ENCODE measurements at places on chromosomes 2 and 18.

DNA sequence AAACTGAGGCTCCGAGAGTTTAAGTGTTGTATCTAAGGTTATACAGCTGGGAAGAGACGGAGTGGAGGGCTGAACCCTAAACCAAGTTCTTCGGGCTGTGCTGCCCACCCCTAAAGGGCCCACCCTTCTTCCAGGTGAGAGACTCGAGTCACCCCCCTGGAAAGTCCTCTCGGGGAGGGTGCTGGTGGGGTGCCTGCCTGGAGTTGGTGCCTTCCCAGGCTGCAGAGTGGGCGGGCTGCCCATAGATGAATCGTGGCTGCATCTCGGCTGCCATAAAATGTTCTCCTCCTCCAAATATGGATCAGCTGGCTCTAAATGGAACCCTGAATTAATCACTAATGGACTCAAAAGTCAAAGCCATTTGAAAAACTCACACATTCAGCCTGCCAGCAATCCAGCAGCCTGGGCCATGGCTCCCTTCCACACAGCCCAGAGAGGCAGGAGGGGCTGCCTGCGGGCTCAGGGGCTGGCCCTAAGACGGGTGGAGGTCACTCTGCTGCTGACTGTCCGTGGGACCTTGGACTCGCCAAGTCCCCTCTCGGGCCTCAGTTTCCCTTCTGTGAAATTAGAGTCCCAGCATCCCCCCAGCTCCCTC lies 7.7 kb downstream of the CIB4 start:
- DNase-seq, result no peak

- no peak for DNase-seq
These were observed 46.5 kb upstream of the EPG5 start for GRCh38 chr18:46013484-46014189.

DNA sequence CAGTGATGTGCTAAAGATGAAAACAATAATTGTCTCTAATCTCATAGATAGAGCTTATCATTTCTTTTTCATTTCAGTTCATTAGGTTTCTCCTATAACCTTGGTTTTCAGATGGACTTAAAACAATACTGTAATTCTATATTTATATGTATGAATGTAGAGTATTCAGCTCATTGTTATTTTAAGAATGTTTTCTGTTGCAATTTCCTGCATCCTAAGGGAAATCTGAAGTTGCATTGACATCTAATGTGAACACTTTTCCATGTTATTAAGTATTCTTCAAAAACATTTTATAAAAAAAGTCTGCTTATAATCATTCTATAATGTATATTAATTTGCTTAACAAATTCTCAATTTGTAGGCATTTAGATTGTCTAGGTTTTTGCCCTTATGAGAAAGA lies 288.9 kb downstream of the XIRP2 start:
- no peak for DNase-seq

- DNase-seq, result no peak
These were observed 8.2 kb downstream of the WDFY1 start for GRCh38 chr2:223936862-223937326.

DNA sequence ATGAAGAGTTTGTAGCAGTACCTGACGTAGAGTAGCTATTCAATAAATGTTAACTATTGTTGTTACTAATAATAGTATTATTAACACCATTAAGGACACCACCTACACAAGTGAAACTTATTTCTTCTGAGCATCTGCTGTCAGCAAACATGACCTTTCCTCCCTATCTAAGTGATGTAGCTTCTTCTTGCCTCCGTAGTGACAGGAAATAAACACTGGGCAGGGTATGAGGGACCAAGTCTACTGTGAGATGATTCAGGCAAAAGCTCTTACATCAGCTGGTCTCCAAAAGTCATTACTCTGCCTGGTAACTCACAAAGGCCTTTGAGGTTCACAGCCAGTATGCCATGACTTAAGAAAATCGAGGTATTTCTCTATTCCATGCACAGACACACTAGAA lies 750.5 kb downstream of the CPS1 start:
- no peak for DNase-seq

DNA sequence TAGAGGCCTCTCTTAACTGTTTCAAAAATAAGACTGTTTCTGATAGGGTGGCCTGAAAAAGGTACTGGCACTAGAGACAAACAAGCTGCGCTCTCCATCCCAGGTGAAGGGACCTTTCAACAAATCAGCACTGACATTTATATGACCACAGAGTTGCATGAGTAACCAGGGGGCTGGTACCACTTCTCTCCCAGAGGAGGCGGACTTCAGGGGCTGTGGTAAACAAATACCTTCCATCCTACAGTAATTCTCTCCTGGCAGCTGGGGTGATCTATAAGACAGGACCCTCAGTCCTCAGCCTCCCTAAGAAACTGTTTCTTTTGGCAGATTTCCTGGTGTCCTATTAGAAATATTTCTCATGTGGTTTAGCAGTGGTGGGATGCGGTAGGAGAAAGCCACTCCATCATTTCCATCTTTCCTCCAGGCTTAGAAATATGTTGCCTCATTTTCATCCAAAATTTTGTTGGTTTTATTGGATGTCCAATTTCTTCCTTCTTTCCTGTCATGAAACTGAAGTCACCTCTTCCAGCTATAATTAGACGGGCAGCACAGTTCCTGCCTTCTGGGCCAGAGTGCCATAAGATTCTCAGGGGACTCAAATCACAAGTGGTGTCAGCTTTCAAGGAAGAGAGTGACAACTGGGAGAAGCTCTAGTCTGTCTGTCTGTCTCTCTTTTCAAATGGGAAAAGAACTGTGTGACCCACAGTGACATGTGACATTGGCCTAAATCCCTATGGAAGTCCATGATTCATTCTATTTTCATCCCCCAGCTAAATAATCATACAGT lies 96.4 kb downstream of the CYRIA start:
- no peak for DNase-seq

GRCh38 chr18:31591628-31592027 lies at the start of gene TTR:
TTR (plus strand) TSS chr18:31591877; CDS start chr18:31591903, 26 bp downstream.
- no peak for DNase-seq

DNA sequence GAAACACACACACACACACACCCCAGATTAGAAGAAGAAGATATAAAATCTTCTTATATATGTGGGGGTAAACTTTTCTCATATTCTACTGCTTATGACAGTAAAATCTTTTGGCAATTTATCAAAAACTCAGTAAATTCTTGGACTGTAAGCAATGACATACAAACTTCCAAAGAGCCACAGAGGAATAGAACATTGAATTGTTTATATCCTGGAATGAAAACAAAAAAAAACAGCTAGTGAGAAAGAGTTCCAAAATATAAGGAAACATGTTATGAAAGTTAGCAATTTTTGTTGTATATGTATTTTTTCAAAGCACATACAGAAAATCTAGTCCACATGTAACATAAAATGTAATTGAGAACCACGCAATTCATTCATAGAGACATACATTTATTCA lies 764.9 kb downstream of the DSC3 start:
- no peak for DNase-seq

GRCh38 chr2:54604871-54605270 lies 118.6 kb upstream of the EML6 start:
- no peak for DNase-seq

DNA sequence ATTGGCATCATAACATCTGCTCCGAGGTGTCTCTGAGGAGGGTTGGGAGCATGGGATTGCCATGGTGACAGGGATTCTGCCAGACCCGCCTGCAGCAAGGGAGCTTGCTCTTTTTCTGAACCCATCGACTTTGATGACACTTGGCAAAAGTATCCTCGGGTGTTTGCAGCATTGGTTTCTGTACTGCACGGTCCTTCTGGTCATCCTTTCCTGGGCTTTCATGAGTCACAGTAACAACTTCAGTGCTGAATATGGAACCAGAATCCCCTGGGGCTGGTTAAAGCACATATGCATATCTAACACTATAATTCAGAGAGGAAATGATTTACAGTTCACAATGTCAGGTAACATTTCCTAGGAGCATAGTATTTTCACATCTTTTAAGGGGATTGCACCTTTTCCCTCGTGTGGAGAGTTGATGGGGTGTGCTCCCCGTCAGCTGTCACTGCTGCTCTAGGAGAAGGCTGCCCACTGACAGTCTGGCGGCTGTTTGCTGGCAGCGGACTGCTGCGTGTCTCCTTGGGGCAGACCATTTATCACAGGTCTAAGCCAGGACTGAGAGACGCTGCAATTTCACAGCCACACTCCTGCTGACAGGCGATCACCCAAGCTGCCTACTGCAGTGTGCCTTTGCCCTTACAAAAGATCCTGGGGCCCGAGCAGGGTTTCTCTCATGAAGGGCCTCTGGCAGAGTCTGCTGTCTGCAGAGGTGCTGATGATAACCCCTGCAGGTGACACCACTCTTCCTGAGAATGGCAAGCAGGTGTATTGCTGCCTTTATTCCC lies 425.3 kb downstream of the THSD7B start:
- no peak for DNase-seq

DNA sequence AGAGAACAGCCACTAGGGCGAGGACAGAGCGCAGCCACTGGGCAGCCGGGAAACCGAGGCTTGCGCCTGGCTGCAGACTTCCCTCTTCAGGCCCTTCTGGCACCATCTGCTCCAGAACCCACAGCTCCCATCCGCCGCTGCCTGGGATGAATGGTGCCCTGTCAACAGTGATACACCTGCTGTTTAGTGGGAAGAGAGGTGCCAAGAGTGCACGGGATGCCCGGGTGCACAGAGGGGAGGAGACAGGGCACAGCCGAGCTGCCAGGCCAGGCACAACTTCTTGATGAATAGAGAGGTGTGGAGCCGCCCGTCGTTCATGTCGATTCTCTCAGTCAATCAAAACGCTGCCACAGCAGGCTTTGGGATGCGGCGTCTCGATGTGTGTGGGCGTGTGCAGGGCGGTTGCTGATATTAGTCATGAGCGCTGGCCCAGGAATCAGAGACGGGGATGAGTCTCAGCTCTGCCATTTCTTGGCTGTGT lies 39.5 kb downstream of the RRM2 start:
- peak; percentile 46 for DNase-seq

DNA sequence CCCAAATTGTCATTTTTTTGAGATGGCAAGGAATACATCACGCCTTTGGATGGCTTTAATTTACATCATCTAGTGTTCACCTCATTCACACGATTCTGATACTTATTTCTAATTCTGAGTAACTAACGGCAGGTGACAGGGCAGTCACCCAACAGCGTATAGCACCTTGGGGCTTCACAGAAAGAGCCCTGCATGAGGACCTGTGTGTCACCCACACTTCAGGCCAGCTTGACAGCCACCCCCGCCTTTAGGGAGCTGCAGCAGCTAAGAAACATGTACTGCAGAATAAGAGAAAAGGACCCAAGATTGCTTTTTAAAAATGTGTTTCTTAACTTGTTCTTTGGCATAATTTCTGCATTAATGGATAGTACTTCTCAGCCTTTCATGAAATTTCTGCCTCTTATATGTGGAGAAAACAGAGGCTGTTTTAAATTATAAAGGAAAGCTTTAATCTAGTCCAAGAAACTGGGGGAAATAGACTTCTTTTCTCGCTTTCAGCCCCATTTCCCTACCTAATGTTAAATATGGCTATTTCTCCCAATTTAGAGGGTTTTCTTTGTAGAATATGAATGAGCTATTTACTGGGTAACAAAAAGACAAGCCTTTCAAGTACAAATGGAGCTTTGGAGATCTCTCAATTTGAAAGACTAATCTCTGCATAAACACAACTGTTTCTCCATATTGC lies 245.1 kb downstream of the LDLRAD4 start:
- DNase-seq, result no peak

- no peak for DNase-seq
These were observed 282.1 kb upstream of the FSIP2 start for GRCh38 chr2:185456517-185456916.

GRCh38 chr18:3411854-3412268 lies 38.1 kb upstream of the TGIF1 start:
- DNase-seq, result no peak
